ENCODE measurements at places on chromosomes 3 and 15.

GRCh38 chr3:105062853-105063252 lies 303.9 kb upstream of the ALCAM start:
- no peak for DNase-seq

- DNase-seq, result no peak
Measured at GRCh38 chr3:71322154-71322553, 261.4 kb downstream of the FOXP1 start.

DNA sequence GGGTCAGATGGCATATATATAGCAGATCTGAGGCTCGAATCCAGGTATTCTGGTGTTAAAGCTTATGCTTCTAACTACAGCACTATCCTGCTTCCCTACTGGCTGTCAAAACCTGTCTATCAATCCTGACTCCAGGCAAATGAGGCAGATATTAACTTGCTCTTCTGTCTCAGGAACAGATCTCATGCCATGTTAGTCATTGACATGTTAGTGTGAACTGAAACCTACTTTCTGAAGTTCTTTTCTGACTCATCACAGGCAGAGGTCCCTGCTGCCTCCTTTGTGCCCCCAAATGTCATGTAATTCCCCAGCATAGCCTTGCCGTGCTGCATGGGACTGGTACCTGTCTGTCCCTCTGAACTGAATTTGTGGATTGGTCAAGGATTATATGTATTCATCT lies 125.0 kb upstream of the SMAD3 start:
- no peak for DNase-seq

GRCh38 chr3:184460276-184460675 lies 80.4 kb downstream of the CHRD start:
- DNase-seq, result no peak

DNA sequence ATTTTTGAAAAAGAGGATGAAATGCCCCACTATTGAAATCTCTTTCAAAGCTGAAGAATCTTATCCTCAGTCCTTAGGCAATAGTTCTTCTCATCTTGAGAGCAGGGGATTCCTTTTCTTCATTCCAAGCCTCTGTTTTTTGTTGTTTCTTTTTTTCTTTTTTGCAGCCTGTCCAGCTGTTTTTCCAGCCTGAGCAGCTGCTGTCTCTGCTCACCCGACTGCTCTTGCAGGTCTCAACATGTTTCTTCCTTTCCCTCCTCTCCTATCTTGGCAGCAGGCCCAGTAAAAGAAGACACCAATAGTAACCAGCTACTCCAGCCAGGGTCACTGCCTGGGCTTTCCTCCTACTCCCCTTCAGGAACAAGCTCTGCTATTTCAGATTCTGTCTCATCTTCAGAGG lies 23.8 kb downstream of the MEX3B start:
- no peak for DNase-seq

GRCh38 chr3:158802409-158803268 lies 785 bp downstream of the MFSD1 start:
- DNase-seq, result no peak

DNA sequence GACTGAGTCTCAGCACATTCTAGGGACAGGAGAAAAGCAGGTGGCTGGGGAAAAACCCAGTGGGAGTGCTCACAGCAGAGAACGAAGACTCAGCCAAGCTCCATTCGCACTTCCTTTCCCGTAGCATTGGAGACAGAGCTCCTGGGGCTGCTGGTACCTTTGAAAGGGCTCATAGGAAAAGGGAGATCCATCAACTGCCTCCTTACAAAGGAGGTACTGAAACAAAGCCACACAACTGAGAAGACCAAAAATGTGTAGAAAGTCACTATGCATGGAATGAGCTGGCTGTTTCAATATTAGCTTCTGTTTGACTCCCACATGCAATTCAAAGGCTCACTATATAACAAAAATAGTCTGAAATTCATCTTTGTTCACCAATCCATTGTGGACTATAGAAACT lies 16.9 kb downstream of the STIMATE start:
- no peak for DNase-seq

DNA sequence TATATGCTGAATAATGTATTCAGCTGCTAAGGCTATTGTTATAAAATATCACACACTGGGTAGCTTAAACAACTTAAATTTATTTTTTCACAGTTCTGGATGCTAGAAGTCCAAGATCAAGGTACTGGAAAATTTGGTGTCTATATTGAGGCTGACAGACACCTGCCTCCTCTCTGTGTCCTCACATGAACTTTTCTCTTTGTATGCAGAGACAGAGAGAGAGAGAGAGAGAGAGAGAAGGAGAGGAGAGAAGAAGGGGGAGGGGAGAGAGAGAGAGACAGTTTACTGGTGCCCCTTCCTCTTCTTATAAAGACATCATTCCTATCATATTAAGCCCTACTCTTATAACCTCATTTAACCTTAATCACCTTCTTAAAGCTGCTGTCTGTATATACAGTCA lies 320.1 kb upstream of the THBS1 start:
- no peak for DNase-seq

DNA sequence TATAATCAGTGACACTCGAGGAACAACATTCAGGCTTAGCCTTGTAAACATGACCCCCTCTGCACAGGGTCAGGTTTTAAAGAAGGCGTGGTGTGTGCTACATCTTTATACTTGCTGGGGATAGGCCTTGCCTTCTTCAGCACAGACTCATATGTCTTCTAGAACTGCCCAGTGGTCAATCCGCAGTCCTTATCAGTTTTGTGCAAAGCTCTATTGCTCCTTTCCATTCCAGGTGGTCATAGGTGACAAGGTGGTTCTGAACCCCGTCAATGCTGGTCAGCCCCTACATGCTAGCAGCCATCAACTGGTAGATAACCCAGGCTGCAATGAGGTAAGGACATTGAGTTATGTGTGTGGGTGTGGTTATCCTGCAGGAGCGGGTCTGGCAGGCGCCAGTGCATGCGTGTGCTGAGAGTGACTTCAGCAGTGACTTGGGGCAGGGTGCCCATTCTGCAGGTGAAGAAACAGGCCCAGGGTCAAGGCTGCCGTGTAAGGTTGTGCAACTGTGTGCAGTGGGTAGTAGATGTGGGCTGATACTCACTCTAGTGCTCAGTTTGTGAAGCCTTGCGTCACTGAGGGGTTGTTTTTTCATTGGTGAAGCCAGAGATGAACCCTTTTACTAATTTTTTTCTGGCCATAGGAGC lies 150.9 kb downstream of the ITPR1 start:
- DNase-seq, result no peak

DNA sequence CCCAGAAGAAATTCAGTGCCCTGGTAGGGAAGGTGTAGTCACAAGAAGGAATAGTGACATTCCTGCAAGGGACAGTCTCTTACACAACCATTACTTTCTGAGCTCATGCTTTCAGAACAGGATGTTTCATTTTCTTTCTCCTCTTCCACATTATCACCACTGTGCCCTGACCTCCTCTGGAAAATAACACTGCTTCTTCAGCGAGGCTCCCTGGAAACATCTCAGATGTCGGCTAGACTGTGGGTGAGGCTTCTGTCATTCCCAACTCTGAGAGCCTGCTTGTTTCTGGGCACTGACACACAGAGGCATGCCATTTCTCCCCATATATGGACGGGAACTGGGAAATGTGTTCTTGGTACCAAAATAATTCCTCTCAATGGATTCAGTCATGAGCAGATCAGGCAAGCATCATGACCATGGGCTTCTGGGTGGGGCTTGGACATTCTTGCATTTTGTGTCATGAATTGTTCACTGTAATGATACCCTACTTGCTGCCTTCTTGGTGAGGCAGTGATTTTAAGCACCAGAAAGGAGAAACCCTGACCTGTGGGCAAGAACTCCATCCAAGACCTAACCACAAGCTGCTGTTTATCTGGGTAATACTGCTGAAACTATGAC lies 14.3 kb upstream of the TNFAIP8L3 start:
- peak; percentile 26 for DNase-seq

GRCh38 chr3:50238549-50239026 lies 2.6 kb downstream of the GNAI2 start:
- DNase-seq, result no peak

DNA sequence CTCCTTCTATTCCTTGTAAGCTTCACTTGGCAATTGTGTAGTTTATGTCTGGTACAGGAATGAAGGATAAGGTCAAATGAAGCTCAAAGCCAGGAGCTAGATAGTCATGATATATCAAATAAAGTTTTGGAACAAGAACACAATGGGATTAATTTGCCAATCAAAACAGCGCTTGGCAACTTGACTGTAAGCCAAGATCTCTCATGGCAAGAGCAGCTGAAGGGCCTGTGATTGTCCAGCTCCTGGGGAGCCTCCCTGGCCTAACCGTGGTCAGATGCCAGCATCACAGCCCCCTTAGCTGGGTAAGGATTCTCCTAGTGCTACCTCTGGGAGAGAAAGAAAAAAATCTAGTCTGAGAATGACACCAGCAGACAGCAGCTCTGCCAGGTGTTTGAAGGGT lies 97.2 kb downstream of the LIPC start:
- no peak for DNase-seq

- DNase-seq, result no peak
Measured at GRCh38 chr3:339351-339750, 142.8 kb downstream of the CHL1 start.

DNA sequence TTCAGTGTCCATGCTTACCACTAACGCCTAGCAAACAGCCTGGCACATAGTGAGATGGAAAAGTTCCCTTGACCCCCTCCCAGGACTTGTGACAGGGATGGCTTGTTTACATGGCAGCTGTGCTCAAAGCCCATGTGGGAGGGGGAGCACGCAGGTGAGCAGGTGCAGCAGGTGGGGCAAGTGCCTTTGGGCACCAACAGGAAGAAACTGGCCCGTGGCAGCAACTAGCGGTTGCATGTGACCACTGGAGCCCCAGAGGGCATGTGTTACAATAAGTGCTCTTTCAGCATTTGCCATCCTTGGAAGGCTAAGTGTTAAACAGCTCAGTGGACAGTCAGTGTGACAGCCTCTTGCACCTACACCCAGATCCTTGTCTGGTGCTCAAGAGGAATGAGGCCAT lies 734.6 kb downstream of the TUSC7 start:
- DNase-seq, result no peak

DNA sequence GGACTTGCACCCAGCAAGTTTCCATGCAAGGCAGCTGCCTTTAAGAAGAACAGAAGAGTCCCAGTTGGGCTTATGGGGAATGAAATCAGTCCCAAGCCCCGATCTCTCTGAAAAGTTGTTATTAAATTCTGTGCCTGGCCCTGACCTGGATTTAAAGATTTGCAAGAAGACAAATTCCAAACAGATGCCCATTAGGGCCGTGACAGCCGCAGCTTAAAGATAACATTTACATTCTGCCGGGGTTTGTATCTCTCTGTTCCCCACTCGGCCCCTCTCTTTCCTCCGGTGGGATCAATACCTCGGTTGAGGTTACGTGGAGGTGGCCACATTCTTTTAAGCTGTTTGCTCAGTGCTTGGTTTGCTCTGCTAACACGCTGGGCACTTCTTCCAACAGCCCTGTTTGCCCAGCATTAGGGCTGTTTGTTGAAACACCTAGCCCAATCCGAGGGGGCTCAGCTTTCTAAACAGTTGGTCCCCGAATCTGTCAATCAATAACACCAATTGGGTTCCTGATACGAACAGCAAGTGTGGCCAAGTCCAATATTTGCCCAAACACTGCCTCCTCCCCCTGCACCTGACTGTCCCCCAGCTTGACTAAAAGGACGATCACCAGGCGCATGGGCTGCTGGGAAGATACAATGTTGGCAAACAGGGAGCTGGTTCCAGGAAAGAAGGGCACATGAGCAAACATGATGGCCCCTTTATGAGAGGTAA lies 108.6 kb downstream of the RPLP1 start:
- no peak for DNase-seq

DNA sequence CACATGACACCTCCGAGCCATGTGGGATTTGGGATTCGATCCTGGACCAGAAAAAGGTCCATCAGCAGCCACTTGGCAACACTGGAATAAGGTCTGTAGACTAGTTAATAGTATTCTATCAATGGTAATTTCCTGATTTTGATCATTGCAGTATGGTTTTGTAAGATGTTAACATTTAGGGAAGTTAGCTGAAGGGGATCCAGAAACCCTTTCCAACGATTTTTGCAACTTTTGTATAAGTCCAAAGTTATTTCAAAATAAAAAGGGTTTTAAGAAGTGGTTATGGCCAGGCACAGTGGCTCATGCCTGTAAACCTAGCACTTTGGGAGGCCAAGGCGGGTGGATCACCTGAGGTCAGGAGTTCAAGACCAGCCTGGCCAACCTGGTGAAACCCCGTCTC lies 10.2 kb downstream of the BDH1 start:
- no peak for DNase-seq

DNA sequence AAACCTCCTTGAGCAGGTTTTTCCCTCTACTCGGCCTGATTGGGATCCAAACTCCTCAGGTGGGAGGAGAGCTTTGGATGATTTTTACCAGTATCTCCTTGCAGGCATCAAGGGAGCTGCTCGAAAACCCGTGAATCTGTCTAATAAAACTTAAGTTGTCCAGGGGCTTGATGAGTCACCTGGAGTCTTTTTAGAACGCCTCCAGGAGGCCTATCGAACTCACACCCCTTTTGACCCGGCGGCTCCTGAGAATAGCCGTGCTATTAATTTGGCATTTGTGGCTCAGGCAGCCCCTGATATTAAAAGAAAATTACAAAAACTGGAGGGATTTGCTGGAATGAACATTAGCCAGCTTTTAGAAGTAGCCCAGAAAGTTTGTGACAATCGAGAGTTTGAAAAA lies 41.6 kb downstream of the ZBTB11 start:
- DNase-seq, result no peak

DNA sequence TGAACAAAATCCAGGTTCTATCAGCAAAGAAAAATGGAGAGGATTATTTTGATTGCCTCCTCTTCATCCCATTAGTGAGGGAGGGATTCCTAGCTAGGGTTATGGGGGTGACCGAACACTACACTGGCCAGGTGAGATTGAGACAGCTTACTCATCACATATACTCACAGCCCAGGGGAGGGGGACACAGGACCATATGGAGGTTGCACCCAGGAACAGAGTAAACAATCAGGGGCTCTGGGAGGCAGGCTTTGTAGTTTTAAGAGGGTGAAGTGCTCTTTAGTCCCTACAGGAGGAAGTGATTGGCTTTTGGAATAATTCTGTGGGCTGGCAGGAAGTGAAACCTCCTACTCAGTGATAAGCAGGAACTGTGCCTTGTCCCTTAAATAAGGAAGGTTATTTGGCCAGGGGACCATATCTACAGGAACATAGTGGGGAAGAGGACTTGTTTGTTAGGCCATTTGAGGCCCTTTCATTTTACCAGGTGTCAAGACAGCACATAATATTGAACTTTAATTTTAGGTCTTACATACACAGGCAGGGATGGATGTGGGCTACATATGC lies 17.5 kb upstream of the KCTD6 start:
- no peak for DNase-seq

DNA sequence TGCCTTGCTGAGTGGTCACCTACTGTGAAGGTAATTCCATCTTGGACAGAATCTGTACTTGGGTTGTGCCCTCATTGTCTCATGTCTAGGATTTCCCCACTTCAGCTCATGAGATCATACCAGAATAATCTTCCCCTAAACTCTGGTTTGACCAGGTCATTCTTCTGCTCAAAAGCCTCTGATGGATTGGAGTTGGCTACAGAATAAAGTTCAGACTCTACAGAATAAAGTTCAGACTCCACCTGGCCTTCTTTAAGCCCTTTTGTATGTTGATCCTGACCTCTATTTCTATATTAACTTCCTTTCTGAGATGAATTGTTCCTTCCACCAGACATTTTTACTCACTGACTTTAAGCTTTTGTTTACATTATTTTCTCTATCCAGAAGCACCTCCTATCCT lies 6.4 kb upstream of the GLCE start:
- DNase-seq, result no peak

- peak; percentile 87 for DNase-seq
Measured at GRCh38 chr3:146503461-146504202, 34.3 kb upstream of the PLSCR2 start.
